ENCODE measurements at places on chromosomes 1 and 21. TPM values are rescaled to one million over a fixed set of nuclear protein-coding genes. Genes with fewer than 3 reads are reported as not detected.

Gene LCE6A
- total RNA-seq = not detected

DNA sequence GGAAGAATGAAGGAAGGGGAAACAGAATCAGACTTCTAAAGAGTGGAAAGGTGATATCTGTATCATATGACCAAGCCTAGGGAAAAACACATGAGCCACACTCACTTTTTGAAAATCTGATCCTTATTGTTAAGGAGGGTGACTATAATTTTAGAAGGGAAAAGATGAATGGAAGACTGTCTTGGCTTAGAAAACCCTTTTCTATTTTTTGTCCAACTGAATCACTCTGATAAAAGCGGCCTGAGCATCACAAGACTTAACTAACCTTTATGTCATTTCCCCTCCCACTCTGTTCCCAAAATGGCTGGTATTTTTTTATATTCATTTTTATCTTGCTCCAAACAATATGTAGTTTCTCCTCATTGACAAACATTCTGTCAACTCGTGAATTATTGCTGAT lies 169.8 kb downstream of the C1orf21 start:
- no peak for DNase-seq

- no peak for DNase-seq
Measured at GRCh38 chr1:28273216-28273860, 14.0 kb downstream of the SESN2 start.

- DNase-seq = no peak
Measured at GRCh38 chr1:201861448-201861847, 27.2 kb upstream of the SHISA4 start.

- DNase-seq = no peak
Measured at GRCh38 chr1:151524736-151525135, 13.5 kb downstream of the CGN start.

GRCh38 chr1:244057474-244058385 lies 6.6 kb downstream of the ZBTB18 start:
- no peak for DNase-seq

Data from mesenteric fat pad (tissue), 1 donor.